ENCODE measurements at places on chromosomes 6 and 20.

DNA sequence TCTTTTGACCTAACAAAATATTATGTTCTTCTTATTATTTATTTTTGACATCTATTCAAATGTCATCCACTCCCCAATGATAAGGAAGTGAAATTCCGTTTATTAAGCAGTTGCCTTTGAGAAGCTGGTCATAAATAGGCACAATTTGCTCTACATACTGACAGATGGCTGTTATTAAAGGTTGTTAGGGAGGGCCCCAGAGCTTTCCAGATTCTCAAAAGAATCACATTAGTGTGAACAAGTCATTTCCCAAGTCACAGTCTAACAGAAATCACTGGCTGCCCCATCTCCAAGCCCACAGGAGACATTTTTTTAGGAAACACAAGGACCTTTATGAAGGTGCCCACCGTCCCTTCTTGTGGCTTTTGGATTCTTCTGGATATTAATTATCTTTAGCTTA, 172.4 kb downstream of the MEI4 start:
- DNase-seq = no peak

- no peak for DNase-seq
Observed at GRCh38 chr6:43052842-43053544, 658 bp downstream of the CUL7 start.

DNA sequence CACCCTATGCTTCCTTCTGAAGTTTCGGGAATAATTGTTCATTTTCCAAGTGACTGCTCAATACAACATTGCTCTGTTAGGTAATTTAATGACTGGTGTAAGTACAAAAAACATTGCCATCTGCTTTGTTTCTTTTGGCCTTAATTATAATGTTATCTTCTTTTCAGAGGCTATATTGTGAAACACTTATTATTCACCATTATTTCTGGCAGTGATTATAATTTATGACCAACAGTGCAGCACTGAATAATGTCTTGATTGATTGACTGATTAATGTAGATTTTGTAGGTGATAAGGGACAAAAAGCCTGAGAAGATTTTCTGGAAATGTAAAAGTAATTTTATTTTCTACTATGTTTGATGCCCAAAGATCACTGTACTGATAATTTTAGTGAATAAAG, 377.7 kb downstream of the PLCB1 start:
- peak; percentile 6 for DNase-seq

GRCh38 chr6:168950858-168951214, 302.8 kb downstream of the THBS2 start:
- no peak for DNase-seq

GRCh38 chr20:18647777-18648176, 59.9 kb downstream of the DTD1 start:
- no peak for DNase-seq

DNA sequence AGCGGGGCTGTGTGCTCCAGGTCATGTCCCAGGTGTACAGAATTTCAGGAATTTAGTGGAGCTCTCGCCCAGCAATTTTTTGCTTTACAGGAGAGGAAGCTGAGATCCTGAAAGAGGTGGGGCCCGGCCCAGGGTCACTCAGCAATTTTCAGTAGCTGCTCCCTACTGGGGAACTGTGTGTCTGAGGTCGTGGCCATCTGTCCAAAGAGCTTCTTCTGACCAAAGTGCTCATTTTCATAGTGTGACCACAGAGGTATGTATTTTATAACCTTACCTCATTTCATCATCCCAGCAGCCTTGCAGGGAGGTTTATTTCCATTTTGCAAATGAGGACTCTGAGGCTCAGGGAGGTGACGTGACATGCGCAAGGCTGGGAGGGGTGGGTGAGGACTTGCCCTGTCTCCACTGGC, 46.3 kb downstream of the FAM209B start:
- no peak for DNase-seq

DNA sequence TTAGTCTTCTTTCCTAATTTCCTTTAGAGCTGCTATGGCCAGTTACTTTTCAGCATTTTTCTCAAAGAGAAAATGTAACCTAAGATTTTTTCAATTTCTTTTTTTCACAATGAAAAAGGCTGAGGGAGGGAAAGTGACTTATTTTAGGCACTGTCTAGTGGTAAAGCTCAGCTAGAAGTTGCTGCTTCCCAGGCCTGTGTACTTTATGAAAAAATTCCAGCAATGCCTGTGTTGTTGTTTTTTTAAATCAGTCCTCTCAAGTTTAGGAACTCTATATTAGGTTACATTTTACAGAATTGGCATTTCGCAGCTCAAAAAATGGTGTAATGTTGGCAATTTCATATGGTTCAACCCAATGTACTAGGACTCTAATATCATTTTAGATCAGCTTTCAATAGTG, 269.6 kb downstream of the ARID1B start:
- DNase-seq = no peak

All from renal cortical epithelial cell (primary cell).